ENCODE measurements at places on chromosomes 2 and 18.

DNA sequence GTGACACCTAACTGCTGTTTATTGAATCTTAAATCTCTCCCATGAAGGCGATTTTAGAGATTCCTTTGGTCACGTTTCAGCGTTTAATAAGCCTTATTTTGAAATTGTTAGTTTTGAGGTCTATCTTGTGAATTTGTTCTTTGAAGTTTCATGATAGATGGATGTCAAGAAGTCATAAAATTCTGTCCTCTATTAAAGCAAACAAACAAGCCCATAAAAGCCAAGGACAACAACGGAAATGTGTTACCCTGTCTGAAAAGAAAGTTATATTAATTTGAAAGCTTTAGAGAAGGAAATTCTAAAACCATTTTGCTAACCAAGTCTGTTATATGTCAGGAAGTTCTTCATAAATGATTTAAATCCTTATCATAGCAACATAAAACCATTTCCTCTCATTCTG, 7.0 kb upstream of the CAVIN2 start:
- DNase-seq, result no peak

GRCh38 chr2:47265751-47266231, 110.7 kb upstream of the STPG4 start:
- no peak for DNase-seq

DNA sequence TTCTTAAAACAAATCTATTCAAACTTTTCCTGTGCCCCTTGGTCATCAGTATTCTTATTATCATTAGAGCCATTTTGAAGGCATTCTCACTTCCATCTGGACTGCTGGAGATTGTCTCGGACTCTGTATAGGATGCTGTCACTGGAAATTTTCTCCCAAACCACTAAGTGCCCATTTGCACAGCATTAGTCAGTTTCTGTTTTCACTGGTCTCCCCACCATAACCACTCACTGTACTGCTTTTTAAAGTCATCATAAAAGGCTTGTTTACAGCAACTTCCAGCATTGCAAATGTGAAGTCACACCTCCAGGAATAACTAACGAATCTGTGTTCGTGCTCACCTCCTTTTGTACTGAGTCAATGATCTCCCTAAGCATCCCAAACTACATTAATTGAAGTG, 150.9 kb upstream of the SERTAD2 start:
- no peak for DNase-seq

DNA sequence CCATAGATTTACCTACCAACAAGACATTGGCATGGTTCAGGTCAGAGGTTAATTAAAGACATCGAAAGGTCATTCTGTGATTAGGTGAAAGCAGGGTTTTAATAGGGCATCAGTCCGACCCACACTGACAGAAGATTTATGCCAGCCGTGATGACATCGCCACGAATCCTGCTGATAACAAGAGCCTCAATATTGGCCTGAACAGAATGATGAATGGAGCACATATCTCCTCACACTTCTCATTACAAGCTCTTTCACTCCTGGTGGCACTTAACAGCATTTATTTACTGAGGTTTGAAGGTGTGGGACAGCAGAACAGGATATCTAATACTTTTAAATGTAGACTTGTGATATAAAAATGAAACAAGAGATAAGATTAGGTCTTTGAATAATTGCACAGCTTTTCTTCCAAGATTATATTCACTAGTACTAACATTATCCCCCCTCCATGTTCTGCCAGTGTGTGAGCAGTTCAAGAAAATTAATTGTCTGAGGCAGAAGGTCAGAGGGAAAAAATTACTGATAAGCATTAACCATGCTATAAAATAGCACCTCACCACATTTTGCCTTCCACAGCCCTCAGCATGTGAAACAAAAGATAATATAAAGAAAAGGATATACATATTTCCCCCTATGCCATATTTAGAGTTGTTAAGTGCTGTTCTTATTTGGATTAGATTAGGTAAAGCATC, 23.1 kb upstream of the INSIG2 start:
- DNase-seq, result no peak

DNA sequence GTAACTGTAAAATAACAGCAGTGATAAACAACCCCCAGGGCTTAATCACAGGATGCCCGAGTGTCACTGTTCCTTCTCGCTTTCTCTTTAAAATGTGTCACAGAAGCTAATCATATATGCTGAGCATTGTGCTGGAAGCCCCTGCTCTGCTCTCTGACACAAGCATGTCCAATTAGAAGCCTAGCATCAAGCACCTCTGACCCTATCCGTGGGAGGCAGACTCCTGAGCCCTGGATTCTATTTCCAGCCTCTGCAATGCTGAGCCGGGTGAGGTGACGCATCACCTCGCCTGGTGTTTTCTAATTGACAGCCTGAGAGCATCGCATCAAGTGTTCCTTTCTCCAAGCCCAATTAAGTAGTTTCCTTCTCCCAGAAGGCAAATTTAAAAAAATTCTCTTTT, 19.7 kb upstream of the SCG2 start:
- no peak for DNase-seq

DNA sequence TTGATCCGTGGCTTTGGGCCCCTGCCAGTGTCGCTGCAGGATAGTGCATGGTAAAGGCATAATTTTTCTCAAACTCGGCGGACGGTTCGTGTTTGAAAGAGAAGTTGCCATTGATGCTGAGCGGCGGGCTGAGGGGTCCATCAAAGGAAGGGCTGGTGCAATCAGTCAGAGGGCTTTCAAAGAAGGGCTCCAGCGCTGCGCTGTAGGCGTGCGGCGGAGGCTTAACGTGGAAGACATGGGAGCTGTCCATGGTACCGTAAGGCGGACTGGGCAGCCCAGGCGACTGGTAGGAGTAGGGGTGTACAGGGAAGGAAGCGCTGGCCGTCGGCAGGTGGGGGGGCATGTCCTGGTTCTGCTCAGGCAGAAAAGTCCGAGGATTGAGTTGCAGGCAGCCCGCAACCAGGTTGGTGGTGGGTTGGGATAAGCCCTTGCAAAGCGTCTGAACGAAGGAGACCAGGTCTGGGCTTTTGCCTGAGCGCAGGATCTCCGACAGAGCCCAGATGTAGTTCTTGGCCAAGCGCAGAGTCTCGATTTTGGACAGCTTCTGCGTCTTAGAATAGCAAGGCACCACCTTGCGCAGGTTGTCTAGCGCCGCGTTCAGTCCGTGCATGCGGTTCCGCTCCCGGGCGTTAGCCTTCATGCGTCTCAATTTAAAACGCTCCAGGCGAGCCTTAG, 2.3 kb downstream of the NEUROD1 start:
- DNase-seq, result no peak

- no peak for DNase-seq
These were observed 2.0 kb downstream of the YPEL5 start for GRCh38 chr2:30148850-30149249.

- no peak for DNase-seq
These were observed 738.6 kb downstream of the ERBB4 start for GRCh38 chr2:211800001-211800400.

DNA sequence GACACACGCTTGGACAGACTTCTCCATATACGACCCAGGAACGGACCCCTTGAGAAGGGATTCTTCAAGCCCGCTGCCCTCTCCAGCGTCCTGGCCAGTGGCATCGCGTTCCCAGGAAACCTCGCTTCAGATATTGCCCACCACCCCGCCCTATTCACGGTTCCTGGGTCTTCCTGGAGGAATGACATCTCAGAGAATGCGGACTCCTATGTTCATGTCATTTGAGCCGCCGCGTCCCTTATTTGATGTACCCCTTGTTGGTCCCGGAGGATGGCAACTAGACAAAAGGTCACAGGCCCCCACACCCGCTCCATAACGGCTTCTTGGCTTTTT, 588 bp upstream of the CCDC93 start:
- DNase-seq, result no peak

- DNase-seq, result no peak
These were observed 2.8 kb upstream of the RESP18 start for GRCh38 chr2:219335373-219335786.

DNA sequence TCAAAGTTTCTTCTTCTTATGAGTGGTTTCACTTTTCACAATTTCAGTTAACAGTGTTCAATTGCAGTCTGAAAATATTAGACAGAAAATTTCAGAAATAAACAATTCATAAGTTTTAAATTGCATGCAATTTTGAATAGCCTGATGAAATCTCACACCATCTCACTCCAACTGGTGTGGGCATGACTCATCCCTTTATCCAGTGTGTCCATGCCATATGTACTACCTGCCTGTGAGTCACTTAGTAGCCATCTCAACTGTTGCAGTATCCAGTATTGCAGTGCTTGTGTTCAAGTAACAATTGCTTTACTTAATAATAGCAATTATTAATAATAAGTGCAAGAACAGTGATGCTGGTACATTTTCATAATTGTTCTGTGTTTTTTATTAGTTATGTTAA, 1202.5 kb downstream of the DSC3 start:
- DNase-seq, result no peak

DNA sequence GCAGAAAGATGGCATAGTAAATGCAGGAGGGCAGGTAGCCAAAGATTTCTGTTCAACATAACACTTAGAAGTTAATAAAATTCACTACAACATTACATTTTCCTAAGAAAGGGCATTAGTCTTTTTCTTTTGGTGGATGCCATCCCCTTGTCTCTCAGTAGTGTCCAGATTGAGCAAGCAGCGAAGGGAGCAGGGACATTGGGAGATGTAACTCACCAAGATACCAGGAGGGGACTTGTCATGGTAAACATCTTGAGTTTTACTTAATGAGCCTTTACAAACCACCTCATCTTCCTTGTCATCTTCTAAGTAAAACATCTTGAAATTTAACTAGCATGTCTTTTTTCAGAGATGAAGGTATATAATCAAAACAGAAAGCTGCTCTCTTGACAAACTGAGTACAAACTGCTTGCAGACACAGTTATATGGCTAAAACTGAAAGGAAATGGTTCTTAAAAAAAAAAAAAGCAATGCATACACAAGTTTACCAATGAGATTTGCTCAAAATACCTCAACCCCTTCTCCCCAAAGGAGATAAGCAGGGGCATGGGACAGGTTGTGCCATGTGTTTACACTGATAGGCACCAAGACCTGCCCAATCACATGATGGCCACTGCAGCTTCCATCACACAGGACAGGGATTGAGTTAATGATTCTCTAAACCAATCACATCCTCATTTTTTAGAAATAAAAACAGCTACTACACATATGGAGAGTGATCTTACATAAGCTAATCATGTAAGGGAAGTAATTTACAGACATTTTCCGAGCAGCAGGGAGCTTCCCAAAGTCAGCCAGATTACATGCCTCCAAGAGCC, 30.3 kb downstream of the LPIN2 start:
- no peak for DNase-seq

GRCh38 chr2:64807417-64807816, 153.7 kb upstream of the SERTAD2 start:
- DNase-seq, result no peak

- DNase-seq, result no peak
These were observed 12.1 kb downstream of the CFLAR start for GRCh38 chr2:201128033-201128432.

DNA sequence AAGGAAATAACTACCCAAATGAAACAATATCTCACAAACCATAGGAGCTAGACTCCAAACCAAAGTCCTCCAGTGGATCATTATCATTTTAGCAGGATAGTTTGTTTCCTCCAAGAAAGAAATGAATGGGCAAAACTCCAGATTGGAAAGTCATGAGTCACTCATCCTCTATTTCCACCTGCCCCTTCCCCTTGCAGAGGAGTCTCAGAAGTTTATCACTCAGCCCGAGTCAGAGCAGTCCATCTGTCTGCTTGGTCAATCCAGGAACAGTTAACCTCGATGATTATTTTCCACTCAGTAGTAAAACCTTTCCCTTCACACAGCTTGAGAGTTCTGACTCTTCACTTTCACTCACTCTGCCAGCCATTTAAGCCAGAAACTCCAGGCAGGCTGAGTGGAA, 462.2 kb downstream of the BCL11A start:
- DNase-seq, result no peak

GRCh38 chr2:218648088-218648786, 11.2 kb downstream of the ZNF142 start:
- no peak for DNase-seq

DNA sequence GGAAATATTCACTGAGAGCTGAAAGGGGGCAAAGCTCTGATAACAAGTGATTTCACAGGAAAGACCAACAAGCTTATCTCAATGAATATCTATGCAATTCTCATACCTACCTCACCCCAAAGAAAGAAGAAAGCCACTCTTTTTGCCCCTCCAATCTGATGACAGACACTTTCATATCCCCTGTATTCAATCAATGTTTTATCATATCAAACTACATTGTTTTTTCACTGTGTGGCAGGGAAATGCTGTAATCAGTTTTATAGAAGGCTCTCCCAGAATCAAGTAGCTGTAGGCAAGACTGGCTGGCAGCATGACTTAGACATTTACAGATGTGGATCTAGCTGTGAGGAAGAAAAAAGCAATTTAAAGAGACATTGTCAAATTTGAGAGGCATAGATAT, 81.3 kb upstream of the PIK3C3 start:
- no peak for DNase-seq

- DNase-seq, result no peak
These were observed 445.4 kb upstream of the DSEL start for GRCh38 chr18:67961701-67962440.

- DNase-seq, result no peak
These were observed 83.0 kb upstream of the RAB6C start for GRCh38 chr2:129896226-129897100.

- no peak for DNase-seq
These were observed 47.4 kb downstream of the EXOC6B start for GRCh38 chr2:72778410-72778809.

DNA sequence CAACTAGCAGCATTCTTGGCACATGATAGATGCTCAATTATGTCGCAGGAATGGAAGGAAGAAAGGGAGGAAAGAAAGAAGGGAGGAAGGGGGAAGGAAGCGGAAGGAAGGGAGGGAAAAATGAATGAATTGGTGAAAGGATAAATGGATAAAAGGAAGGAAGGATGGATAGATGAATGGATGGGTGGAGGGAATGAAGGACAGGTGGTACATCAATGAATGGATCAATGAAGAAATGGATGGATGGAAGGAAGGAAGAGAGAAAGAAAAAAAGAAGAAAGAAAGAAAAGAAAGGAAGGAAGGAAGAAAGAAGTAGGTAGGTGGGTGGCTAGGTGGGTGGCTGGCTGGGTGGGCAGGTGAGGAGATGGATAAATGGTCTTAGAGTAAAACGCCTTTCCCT, 56.8 kb downstream of the TWIST2 start:
- no peak for DNase-seq

GRCh38 chr18:28541276-28541930, 364.5 kb upstream of the CDH2 start:
- no peak for DNase-seq

DNA sequence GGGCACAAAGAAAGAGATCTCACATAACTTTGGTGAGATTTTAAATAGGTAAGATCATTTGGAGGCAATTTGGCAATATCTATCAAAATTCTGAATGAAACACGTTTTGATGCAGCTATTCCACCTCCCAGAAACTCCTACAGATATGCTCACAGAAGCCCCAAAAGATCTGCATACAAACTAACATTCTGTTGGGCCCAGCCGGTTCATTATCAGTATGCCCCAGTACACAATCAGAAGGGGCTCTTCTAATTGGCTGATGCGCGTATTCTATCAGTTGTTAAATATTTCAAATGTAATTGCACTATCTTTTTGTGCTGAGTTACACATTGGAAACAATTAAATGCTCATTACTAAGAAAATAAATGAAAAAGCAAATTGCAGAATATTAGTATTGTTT, 7.1 kb upstream of the TGIF1 start:
- DNase-seq, result no peak
